ENCODE measurements at places on chromosomes 1 and 21. TPM values are rescaled to one million over a fixed set of nuclear protein-coding genes. Genes with fewer than 3 reads are reported as not detected.

Gene MASP2
- total RNA-seq, result not detected

Gene PCP4L1
- not detected for total RNA-seq

Gene ADAM30
- total RNA-seq, result not detected

Gene COL11A1
- 264 TPM for total RNA-seq

Gene LCE3E
- total RNA-seq, result not detected

Gene CHRNB2
- total RNA-seq, result under 0.01 TPM

Data from hair follicle dermal papilla cell (primary cell).